Activated CD4-positive, alpha-beta T cell treated with anti-CD3 and anti-CD28 coated beads, Interleukin-2, Interleukin-4, amounts not matched to agents 100 ng/mL and 50 ng/mL, durations not matched to agents 16 hours and 8 hours (primary cell): ENCODE measurements at places on chromosomes 5 and 9.
A peak's percentile ranks its signal among the peaks of the same experiment; 100 is the strongest.

DNA sequence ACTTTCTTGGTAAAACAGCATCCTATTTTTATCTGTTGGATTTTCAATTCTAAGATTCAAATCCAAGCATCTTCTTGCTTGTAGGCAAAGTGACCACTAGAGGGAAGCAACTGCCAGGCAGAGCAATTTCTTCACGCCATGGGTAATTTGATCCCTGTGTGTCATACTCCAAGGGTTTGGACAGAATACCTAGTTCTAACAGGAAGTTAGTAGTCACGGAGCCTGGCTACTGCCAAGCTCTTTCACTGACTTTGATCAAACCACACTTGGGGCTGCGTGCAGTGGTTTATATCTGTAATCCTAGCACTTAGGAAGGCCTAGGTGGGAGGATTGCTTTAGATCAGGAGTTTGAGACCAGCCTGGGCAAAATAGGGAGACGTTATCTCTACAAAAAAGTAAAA, 473.6 kb upstream of the TNC start:
- peak; percentile 42 for DNase-seq

GRCh38 chr5:7770436-7770835, 80.5 kb downstream of the CFAP90 start:
- no peak for DNase-seq

DNA sequence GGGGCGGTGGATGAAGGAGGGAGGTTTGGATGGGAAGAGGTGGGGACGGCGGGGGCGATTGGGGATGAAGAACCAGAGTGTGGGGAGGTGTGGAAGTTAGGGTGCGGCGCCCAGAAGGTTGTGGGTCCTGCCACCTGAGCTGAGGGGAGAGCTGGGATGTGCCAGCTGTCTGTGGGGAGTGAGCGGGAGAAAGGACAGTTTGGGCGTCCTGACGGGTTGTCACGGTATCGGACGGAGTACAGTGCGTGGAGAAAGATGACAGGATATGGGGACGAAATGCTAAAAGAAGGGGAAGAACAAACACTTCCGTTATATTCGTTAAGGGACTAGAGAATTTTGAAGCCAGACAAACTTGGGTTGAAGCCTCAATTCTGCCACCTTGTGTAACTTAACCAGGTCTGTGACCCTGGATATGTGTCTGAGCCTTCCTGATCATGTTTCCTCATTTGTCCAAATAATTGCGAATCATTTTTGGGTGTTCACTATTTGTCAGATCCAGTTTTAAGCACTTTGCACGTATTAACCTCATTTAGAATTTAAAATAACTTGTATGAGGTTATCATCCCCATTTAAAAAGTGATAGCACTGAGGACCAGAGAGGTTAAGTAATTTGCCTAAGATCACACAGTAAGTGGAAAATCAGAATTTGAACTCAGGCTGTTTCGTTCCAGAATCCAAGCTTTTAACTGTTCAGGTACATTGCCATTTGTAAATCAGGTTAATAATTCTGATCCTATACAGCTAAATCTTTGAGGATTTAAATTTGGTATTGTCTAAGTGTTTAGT, 689 bp downstream of the CNTRL start:
- peak; percentile 32 for DNase-seq

GRCh38 chr5:146082798-146083197, 22.6 kb downstream of the PLAC8L1 start:
- peak; percentile 56 for DNase-seq

- DNase-seq = no peak
Measured at GRCh38 chr5:176737746-176738636, 72.4 kb upstream of the UNC5A start.

DNA sequence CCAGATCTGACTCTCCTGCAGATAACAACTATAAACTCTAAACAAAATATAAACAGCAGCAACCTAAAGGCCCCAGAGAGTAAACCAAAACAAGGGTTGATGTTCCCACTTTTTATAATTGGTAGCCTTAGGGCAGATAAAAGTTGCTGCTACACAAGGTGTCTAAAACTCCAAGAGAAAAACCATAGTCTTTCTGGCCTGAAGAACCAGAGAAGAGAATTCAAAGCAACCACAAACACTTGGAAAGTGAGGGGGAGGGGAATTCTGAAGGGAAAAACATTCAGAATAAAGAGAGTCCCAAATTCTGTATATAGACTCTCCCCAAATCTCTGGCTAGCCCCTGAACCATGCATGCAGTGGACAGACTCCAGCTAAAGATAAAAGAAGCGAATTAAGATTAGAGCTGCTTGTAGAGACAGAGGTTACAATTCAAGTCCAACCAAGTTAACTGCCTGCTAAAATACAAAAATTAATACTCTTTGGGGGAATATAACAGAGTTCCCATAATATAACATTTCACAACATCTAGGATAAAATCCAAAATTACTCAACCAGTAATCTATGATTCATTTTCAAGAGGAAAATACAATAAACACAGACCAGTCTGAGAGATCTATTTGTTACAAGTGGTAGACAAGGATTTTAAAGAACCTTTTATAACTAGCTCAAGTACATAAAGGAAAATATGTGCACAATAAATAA, 37.5 kb upstream of the RGMB start:
- no peak for DNase-seq

DNA sequence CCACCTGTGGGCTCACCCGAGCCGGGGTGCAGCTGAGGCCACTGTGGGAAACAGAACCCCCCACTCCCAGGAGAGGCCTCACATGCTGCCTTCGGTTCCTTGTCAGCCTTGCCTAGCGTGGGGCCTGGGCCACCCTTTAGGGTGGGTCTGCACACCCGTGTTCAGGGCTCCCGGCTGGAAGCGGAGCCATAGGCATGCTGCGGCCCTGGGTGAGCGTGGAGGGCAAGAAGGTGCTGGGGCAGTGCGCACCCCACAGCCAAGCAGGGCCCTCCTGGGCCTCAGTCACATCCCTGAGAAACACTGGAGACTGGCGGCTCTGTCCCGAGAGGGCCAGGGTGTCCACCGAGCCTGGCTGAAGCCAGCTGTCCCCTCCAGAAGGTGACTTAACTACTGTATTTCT, 41.9 kb downstream of the GOLM1 start:
- DNase-seq = no peak

- DNase-seq = no peak
Measured at GRCh38 chr9:115369322-115369957, 251.5 kb upstream of the TNC start.

- no peak for DNase-seq
Measured at GRCh38 chr5:123802298-123802951, 290.4 kb downstream of the CSNK1G3 start.

DNA sequence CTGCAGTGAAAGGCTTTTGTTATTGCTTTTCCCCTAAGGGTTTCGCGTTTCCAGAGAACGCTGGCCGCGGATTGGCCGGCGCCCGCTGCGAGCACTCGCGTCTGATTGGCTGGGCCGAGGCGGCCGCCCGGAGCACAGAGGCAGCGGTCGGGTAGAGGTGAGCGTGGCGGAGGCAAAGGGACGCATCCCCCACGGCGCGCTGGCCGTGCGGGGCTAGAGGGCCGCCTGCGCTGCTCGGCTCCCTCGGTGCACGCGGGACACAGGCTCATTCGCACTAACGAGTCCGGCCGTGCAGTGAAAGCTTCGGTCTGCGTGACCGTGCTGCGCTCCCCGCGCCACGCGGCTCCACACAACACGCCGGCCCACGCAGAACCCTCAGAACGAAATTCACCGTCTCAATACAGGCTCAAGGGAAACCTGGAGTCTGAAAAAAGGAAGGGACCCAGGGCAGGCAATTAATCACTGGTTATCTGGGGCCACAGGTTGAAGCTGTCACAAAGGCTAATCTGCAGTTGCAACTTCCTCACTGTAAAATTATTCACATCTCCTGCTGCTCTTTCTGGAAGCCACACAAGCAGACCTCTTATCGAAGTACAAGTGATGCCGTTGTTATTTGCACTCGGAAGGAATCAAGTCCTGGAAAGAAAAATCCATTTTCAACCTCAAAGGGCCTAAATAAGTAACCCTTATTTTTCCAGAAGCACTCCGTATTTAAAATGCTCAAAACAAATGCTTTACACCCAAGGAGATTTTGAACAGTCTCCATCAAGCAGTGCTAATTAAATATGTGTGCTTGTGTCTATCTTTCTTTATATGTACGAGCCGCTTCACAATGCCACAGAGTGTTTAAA, 94.6 kb downstream of the ZNF608 start:
- DNase-seq = peak; percentile 15

DNA sequence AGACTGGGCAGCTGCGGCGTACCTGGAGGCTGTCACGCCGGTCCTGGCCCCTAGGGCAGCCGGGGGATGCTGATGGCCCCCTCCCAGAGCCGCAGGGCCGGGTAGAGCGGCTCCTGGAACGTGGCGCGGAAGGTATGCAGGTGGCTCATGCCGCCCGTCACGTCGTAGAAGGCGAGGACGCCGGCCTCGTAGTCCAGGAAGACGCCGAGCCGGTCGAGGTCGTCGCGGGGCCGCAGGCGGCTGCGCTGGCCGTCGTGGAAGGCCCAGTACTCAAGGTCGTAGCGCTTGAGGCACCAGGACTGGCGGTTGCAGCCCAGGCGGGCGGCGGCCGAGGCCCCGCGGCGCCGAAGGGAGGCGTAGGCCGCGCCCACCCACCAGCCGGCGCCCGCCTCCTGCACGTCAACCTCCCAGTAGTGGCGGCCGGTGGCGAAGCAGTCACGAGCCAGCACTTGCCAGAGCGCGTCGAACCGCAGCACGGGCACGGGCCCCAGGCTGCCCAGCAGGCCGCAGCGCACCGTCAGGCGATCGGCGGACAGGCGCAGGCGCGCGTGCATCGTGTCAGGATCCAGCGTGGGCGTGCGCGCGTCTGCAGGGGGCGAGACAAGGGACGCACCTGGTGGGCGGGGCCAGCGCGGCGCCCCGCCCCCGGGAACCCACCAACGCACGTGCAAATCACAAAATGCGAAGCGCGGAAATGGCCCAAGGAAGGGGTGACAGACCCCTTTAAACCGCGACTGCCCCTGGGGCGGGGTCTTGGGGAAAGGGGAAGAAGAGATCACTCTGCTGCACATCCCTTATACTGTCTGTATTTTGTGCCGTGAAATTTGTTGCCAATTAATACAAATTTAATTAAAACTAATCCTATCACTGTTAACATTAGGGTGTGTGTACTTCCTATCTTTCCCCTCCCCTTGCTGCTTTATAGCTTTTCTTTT, 31.2 kb downstream of the NANS start:
- DNase-seq = no peak

- DNase-seq = peak; percentile 30
Measured at GRCh38 chr9:5951686-5952211, 61.1 kb downstream of the MLANA start.

- DNase-seq = no peak
Measured at GRCh38 chr5:172670005-172670402, 28.9 kb downstream of the NEURL1B start.
